ENCODE measurements at places on chromosomes 3 and 15.
A peak's percentile ranks its signal among the peaks of the same experiment; 100 is the strongest.

DNA sequence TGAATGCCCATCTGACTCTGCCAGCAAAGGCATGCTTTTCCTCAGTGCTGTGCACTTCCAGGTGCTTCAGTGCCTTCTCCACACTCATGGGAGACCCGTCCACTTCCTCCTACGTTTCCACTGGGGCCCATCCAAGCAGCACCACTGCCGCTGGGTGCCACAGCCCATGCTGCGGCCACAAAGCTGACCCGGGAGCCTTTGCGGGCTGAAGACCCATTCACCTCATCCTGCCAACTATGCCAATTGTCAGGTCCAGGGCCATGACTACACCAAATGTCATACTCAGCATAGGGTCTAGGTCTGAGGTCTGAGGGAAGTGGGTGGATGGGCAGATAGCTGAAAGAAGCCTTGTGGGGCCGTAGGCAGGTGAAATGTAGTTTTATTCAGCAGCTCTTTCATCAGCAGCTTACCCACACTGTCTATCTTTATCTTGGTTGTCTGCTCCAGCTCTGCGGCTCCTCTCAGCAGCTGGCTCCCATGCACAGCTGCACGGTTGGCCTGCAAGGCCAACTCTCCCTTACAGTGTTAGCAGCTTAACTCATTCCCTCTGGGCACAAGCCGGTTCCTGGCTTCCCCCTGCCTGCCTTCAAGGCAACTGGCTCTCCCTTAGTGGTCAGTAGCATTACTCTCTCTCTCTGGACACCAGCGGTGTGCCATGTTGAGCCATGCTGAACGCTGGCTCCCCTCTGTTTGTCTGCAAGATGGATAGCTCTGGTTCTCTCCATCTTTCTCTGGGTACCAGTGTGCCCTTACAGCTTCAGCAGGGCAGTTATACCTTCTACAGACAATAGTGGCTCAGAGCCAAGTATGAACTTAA is 63.7 kb upstream of the SIAH2 start:
- no peaks in the 10 kb centered on the region for H3K36me3 ChIP-seq
- H3K27ac ChIP-seq, result no peak overlapping the region
- H3K4me1 ChIP-seq, result no peaks in the 10 kb centered on the region
- H3K4me3 ChIP-seq, result no peak overlapping the region
- DNase-seq, result no peak
- no peaks in the 10 kb centered on the region for H3K27me3 ChIP-seq

GRCh38 chr3:141895731-141896130 is 19.3 kb downstream of the ATP1B3 start:
- H3K4me3 ChIP-seq, result no peak overlapping the region
- no peak for DNase-seq
- H3K4me1 ChIP-seq, result no peaks in the 10 kb centered on the region
- peaks cover 26% of the 10 kb centered on the region for H3K36me3 ChIP-seq
- no peak overlapping the region for H3K27ac ChIP-seq

GRCh38 chr3:55683666-55684270 is 196.7 kb upstream of the WNT5A start:
- H3K4me3 ChIP-seq, result no peak overlapping the region
- H3K4me1 ChIP-seq, result no peaks in the 10 kb centered on the region
- H3K27me3 ChIP-seq, result no peaks in the 10 kb centered on the region
- no peak overlapping the region for H3K27ac ChIP-seq
- no peak for DNase-seq
- no peaks in the 10 kb centered on the region for H3K36me3 ChIP-seq

- H3K36me3 ChIP-seq, result no peaks in the 10 kb centered on the region
- no peak overlapping the region for H3K4me3 ChIP-seq
- no peaks in the 10 kb centered on the region for H3K4me1 ChIP-seq
- peak; percentile 73 for DNase-seq
- H3K27me3 ChIP-seq, result no peaks in the 10 kb centered on the region
Measured at GRCh38 chr3:55899887-55900286, 412.8 kb upstream of the WNT5A start.

GRCh38 chr15:47791161-47791560 is 73.9 kb downstream of the SEMA6D start:
- peaks cover 23% of the 10 kb centered on the region for H3K4me1 ChIP-seq
- no peaks in the 10 kb centered on the region for H3K27me3 ChIP-seq
- no peak overlapping the region for H3K27ac ChIP-seq
- no peak for DNase-seq
- H3K4me3 ChIP-seq, result no peak overlapping the region

GRCh38 chr15:62929000-62929357 is 113.6 kb upstream of the TPM1 start:
- H3K27ac ChIP-seq, result no peak overlapping the region
- DNase-seq, result no peak
- H3K4me3 ChIP-seq, result no peak overlapping the region
- H3K4me1 ChIP-seq, result no peaks in the 10 kb centered on the region

DNA sequence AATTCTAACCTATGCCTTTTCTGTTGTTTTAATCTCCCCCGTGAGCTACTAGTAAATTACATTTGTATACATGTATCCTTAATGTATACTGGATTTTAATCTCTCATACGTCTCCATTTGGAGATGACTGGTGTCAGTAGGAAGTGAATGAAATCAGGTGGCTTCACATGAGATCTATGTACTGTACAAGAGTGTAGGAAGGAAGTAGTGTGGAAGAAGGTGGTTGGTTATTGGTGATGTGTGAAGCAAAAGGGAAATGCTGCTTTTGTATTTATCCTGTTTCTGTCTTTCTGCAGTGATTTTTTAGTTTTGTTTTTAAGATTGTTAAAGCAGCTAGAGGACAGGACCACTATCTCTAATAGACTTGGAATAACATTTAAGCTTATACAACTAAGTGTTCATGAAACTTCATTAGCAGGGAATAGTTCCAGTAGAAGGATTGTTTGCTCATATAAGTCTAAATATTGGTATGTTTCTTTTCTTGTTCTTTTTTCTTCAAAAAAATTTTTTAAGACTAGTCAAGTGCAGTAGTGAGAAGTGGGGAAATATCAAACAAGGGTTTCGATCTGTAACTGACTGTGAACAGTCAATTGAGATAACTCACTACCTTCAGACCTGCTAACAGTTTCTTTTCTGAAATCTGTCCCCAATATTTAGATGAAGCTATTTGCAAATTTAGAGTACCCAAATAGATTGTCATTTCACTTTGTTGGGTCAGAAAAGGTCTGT is 15.3 kb downstream of the SNX1 start:
- H3K27ac ChIP-seq, result no peak overlapping the region
- H3K4me1 ChIP-seq, result no peaks in the 10 kb centered on the region
- H3K4me3 ChIP-seq, result no peak overlapping the region

GRCh38 chr3:116391296-116392201 is 53.7 kb downstream of the LSAMP start:
- no peaks in the 10 kb centered on the region for H3K27me3 ChIP-seq
- no peaks in the 10 kb centered on the region for H3K36me3 ChIP-seq
- peaks cover 24% of the 10 kb centered on the region for H3K4me1 ChIP-seq
- no peak for DNase-seq
- H3K4me3 ChIP-seq, result no peak overlapping the region
- H3K27ac ChIP-seq, result no peak overlapping the region

DNA sequence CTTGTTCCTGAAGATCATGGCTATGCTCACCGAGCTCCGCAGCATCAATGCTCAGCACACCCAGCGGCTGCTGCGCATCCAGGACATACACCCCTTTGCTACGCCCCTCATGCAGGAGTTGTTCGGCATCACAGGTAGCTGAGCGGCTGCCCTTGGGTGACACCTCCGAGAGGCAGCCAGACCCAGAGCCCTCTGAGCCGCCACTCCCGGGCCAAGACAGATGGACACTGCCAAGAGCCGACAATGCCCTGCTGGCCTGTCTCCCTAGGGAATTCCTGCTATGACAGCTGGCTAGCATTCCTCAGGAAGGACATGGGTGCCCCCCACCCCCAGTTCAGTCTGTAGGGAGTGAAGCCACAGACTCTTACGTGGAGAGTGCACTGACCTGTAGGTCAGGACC is 35.2 kb downstream of the NR1I2 start:
- H3K27ac ChIP-seq, result no peak overlapping the region
- H3K36me3 ChIP-seq, result no peaks in the 10 kb centered on the region
- H3K4me1 ChIP-seq, result no peaks in the 10 kb centered on the region
- no peaks in the 10 kb centered on the region for H3K27me3 ChIP-seq

DNA sequence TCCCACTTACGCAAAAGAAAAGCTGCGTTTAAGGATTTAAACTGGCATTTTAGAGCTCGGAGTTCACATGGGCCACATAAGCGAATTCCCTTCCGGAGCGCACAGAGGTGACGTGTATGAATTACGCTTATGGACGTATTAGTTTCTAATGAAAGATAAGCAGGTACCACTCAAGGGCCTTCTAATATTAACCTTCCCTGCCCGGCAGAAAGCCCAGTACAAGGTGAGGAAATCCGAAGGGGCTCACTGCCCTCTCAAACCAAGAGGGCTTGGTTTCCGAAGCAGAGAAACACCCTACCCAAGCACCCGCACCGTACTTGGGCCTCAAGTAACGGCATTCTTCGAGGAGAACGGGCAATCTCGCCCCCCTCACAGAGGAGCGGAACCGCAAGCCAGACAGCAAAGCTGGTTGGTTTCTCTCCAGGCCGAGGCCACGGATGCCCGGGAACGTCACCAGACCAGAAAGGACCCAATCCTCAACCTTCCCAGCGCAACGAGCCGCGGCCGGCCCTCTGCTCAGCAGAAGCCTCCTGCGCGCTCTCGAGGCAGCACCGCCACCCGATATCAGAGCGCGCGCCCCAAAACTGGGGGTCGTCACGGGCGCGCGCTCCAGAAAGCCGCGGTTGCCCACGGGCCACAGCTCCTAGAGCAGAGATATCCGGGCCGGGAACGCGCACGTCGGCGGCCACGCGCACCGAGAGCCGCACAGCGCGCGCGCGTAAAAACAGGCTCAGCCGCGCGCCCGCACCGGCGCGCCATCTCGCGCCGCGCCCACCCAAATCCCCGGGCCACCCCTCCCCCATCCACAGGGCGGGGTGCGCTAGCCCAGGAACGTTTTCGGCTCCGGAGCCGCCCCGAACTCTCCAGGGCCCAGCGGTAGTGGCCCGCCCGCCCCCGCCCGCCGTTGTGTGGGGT is 676 bp downstream of the QRICH1 start:
- H3K4me3 ChIP-seq, result peak overlapping the region; percentile 80
- peaks cover 2% of the 10 kb centered on the region for H3K36me3 ChIP-seq
- H3K27ac ChIP-seq, result peak overlapping the region; percentile 99
- peaks cover 10% of the 10 kb centered on the region for H3K4me1 ChIP-seq

DNA sequence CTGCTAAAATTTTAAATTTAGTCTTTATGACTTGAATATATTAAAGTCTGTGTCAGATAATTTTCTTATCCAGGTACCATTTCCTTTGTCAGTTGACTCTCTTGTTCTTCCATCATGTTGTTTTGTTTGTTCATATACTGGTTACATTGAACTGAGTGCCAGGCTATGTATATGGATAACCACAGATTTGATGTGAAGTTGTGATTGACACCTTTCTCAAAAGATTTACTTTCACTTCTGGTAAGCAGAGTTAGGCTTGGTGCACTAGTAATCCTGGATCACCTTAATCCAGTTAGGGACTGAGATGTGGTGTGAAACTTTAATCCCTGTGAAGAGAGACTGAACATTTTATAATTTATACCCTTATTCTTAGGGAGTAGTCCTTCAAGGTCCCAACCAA is 99.4 kb downstream of the ADAM10 start:
- no peak for DNase-seq
- H3K4me1 ChIP-seq, result no peaks in the 10 kb centered on the region
- no peaks in the 10 kb centered on the region for H3K36me3 ChIP-seq

DNA sequence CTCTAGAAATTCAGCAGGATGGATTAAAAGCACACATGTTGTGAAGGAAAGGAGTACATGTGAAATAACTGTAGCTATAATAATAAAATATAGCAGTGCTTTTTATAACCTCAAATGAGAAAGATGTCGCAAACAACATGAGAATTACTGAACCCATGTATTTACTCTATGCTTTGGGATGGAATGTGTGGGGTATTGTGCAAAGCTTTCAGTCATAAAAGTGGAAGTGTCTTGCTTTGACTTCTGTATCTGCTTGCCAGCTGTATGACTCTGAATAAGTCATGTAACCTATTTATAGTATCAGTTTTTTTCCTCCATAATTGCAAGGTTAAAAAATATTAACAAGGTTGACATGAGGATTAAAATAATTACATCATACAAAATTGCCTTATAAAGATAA is 519.3 kb upstream of the CADM2 start:
- H3K4me1 ChIP-seq, result peaks cover 3% of the 10 kb centered on the region
- no peak overlapping the region for H3K4me3 ChIP-seq
- H3K27ac ChIP-seq, result no peak overlapping the region
- no peaks in the 10 kb centered on the region for H3K27me3 ChIP-seq

DNA sequence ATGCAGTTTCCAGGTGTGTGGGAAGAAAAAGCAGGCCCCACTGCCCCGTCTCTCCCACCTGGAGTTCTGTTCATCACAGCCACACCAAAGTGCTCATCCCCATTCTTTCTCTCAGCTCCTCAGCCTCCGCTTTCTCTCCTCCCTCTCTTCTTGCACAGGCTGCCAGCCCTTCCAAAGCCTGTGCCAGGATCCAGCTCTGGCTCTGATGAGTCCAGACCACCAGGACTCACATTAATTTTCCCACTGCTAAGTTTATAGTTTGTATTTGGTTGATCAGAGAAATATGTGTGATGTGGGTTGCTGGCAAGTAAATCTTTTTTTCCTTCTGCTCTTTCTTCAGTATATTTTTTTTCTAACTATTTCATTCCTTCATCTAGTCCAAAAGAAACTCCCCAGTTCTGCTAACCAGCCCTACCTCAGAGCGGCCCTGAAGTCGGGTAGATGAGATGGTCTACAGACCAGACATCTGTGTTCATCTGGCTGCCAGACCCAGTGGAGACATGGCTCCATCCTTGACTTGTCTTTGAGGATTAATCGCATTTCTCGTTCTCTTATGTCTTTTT is 49.8 kb downstream of the BOC start:
- no peak overlapping the region for H3K27ac ChIP-seq
- H3K36me3 ChIP-seq, result no peaks in the 10 kb centered on the region
- peaks cover 20% of the 10 kb centered on the region for H3K4me1 ChIP-seq
- H3K4me3 ChIP-seq, result no peak overlapping the region
- H3K27me3 ChIP-seq, result no peaks in the 10 kb centered on the region

- H3K36me3 ChIP-seq, result no peaks in the 10 kb centered on the region
- H3K27me3 ChIP-seq, result no peaks in the 10 kb centered on the region
- H3K4me3 ChIP-seq, result no peak overlapping the region
- DNase-seq, result no peak
- no peak overlapping the region for H3K27ac ChIP-seq
Measured at GRCh38 chr3:116111765-116112164, 333.5 kb downstream of the LSAMP start.

DNA sequence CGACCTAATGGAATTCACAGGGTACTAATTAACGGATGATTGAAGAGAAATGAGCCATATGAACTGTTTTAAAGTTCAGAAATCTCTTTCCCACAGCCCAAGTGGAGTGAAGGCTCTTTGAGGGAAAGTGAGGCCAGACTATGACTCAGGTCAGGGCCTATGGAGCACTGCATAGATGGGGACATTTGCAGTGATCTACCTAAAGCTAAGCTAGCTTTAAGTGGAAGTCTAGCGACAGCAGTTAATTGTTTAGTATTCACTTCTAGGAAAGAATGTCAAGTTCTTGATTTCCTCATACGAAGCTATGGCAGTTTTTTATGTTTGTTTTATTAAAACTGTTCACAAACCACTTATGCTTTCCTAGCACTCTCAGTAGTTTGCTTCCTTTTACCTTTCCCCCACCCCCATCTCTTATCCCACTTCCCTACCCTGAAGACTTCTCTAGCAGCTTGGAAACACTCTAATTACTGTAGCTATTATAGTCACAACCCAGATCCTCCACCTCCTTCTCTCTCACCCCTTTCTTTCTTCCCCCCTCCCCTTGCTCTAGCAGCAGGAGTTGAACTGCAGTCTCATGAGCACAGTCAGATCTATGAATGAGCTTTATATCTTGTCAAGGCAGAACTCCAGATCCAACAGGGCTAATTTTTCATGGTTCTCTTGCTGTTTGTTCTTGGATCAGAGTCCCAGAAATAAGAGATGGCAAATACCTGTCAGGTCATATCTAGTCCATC is 6.2 kb downstream of the ZNF609 start:
- DNase-seq, result peak; percentile 34
- peak overlapping the region; percentile 68 for H3K27ac ChIP-seq
- no peaks in the 10 kb centered on the region for H3K36me3 ChIP-seq
- no peaks in the 10 kb centered on the region for H3K27me3 ChIP-seq

Measured in GM23338 (cell line).